NCI-H345 (cell line): ENCODE measurements at places on chromosomes 5 and 9.

DNA sequence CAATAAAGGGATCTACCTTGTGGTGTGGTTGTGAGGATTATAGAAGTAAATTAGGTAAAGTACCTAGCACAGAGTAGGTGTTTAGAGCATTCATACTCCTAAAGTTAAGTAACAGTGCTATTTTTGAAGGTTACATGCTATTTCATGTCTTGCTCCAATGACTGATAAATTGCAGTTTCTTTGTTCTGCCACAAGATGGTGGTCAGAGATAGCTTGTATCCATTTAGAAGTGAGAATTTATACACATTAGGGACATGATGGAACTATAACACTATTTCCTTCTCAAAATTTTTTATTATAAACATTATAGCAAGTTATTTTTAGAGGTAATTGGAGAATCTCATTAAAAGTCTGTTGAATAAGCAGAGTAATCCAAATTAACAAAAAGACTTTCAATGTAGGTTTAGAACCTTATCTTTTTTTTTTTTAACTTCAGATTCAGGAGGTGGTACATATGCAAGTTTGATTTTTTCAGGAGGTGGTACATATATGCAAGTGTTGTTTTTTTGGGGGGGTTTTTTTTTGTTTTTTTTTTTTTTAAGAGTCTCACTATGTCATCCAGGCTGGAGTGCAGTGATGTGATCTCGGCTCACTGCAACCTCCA, 17.1 kb downstream of the MTREX start:
- peak; percentile 16 for DNase-seq

- no peak for DNase-seq
These were observed 12.7 kb downstream of the NIPBL start for GRCh38 chr5:36889264-36889663.

DNA sequence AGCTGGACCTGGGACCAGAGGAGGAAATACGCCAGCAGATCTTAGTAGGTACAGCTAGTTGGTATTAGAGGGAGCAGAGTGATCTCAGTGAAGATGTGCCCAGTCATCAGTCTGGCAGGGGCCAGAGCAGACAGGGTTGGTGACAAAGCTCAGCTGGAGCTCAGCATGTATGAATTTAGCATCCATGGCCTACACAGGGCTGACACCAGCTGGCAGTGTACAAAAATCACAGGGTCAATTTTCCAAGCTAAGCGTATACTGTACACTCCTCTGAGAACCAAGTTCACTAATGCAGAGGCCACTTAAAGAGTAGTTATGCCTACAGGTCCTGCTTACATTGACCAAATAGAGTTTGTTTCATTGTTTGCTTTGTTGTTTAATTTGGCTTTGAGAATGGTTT, 146.6 kb downstream of the SLC24A2 start:
- peak; percentile 34 for DNase-seq

GRCh38 chr5:142813220-142813619, 43.0 kb downstream of the ARHGAP26 start:
- DNase-seq, result no peak

- no peak for DNase-seq
These were observed 69.1 kb upstream of the NREP start for GRCh38 chr5:111826064-111826463.

GRCh38 chr5:179417016-179417415, 71.8 kb upstream of the ADAMTS2 start:
- DNase-seq, result no peak

- no peak for DNase-seq
These were observed 63.9 kb downstream of the ARHGEF37 start for GRCh38 chr5:149645236-149645635.

DNA sequence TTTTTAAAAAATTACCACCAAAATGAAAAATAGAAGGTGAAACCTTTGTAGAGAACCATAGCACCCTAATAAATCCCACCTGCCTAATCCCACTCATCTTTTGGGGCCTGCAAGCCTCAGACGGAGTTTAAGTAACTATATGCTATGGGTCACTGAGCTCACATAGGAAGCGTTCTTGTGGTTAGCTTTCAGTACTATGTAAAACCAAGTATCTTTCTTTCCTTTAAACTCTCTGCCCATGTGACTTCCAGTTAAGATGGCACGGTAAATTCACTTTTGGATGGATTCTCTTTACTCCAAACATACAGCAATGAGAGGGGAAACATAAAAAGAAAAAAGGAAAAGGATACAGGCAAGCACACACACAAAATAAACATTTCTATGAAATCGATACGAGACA, 50.9 kb downstream of the FANCC start:
- DNase-seq, result no peak

GRCh38 chr5:159181152-159181551, 28.2 kb downstream of the RNF145 start:
- DNase-seq, result no peak

DNA sequence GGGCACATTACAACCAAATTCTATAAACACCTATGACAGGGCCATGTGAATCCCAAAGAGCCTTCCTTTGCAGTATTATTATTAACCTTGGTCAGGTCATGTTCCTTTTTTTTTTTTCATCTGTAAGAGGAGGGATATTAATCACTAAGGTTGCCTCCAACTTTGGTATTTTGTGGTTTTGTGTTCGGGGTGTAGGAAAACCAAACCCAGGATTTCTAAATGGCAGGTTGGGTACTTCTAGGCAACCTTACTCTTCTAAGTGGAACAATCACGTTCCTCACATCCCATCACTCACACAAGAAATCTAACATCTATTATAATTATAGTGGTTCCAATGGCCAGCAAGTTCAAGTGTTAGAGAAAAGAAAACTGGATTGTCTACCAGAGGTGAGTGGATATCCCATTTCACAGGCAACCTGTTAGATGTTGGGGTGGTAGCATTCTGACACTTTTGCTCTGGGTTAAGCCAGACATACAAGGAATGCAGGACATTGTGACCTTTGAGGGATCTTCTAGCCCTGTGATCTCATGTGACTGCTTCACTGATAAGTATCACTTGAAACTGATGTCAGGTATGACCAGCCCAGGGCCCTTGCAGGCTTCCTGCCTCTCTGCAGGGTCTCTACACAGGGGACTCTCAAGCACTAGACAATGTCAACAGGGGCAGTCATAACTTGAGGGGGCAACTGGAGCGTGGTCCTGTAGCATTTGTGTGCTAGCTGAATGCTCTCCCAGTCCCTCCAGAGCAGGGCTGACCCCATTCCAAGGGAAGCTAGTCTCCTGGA, 126.2 kb upstream of the VLDLR start:
- no peak for DNase-seq

DNA sequence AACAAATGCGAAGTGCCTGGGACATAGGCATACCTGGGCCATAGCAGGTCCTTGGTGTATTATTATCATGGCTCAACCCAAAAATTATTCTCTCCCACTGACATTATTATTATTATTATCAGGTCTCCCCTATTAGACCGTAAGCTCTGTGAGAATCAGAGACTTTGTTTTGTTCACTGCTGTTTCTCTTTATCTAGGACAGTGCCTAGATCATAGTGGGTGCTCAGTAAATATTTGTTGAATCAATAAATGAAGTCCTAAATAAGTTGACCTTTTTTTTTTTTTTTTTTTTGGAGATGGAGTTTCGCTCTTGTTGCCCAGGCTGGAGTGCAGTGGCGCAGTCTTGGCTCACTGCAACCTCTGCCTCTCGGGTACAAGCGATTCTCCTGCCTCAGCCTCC, 4.9 kb upstream of the TMEFF1 start:
- no peak for DNase-seq

- DNase-seq, result no peak
These were observed 77.4 kb upstream of the ADAMTS16 start for GRCh38 chr5:5062525-5063302.

GRCh38 chr5:1658665-1659064, 134.9 kb upstream of the LPCAT1 start:
- no peak for DNase-seq

DNA sequence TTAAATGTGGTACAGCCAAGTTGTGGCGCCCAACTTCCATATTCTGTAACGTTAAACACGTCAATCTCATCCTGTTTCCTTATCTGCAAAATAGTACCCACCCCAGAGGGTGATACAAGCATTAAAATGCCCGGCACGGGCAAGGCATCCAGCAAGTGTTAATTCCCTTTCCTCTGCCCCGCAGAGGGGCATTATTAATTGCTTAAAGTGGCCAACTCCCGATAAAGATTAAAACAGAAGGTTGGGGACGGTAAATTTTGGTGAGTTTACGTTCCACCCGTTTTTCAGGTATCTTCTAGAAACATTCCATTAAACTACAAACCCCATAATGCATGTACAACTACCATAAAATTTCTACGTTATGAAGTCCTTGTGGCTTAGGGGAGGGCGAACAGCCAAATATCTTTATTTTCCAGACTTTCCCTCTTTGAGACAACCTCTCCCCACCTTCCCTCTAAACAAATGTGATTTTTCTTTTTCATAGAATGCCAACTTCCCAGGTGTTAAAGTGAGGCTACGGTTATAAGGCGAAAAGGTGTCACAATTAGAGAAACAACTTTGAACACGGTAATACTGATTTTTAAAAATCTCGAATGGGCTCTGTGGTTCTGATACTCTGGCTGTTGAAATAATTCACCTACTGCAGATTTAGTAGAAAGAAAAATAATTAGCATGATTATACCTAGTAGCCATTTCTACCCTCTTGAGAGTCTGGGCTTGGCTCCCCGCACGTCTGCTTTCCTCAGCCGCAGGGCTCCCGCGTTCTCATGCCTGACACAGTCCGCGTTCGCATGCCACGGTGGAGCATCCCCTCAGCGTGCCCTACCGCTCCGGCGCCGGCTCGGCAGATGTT, 1.2 kb upstream of the GPBP1 start:
- no peak for DNase-seq

DNA sequence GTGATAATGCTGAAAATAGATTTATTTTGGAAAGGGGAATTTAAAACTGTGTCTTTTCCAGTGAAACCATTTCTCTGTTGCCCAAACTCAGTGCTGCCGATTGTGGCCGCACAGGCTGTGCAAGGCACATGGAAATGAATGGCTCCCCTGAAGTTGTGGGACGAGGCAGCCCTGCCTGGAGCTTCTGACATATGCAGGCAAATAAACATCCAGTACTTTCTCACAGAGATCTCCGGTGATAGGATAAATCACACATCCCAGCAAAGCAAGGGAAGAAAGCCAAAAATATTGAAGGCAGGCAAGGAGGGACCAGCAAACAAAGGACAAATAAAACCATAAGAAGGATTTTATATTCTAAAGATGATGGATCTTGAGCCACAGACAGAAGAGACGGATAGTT, 464.5 kb downstream of the MTRR start:
- no peak for DNase-seq

GRCh38 chr9:115636596-115636995, 517.0 kb upstream of the PAPPA start:
- DNase-seq, result no peak

DNA sequence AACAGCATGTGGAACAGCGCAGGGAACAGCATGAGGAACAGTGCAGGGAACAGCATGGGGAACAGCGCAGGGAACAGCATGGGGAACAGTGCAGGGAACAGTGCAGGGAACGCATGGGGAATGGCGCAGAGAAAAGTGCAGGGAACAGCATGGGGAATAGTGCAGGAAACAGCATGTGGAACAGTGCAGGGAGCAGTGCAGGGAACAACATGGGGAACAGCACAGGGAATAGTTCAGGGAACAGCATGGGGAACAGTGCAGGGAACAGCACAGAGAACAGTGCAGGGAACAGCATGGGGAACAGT, 2.0 kb downstream of the LCN8 start:
- DNase-seq, result no peak

- DNase-seq, result no peak
These were observed 17.8 kb upstream of the BTNL3 start for GRCh38 chr5:180970875-180971274.

DNA sequence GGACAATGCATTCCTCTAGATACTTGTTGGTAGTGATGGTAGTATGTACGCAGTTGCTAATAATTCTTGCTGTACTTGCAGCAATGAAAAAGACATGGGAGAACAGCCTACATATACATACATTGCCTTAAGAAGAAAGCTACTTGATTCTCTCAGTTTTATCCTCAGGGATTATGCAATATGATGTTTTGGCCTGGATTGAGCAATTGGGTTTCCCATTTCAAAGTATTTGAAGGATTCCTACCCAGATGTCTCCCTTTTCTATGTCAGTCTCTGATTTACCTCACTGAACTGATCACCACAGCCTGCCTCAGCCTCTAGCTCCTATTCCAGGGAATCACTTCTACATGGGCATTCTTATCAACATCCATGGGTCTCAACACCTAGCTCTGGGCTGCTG, 210.1 kb upstream of the CDH10 start:
- no peak for DNase-seq

DNA sequence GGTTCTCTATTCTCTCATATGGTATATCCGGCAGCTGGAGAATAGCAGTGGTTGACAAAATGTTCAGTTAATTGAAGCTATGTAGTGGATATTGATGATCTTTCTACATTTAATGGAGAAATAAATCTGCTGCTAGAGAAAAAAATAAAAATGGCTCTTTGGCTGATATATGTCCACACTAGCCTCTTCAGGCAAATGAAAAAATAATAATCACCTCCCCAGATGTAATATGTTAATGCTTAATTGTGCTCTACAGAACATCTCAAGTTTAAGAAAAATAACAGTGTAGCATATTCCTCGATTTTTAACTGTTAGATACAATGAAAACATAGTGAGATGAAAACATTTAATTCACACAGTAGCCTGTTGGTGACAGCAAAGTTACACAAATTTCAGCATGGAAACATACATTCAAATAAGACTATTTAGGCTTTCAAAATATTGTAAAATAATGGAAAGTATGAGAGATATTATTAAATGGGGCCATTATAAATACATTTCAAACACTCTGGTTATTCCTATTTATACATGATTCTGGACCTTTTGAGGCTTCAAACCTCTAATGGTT, 543.0 kb downstream of the MAT2B start:
- no peak for DNase-seq

GRCh38 chr5:89351222-89351621, 468.2 kb upstream of the MEF2C start:
- no peak for DNase-seq

- no peak for DNase-seq
These were observed 2.2 kb downstream of the ADGRV1 start for GRCh38 chr5:90560771-90561170.

DNA sequence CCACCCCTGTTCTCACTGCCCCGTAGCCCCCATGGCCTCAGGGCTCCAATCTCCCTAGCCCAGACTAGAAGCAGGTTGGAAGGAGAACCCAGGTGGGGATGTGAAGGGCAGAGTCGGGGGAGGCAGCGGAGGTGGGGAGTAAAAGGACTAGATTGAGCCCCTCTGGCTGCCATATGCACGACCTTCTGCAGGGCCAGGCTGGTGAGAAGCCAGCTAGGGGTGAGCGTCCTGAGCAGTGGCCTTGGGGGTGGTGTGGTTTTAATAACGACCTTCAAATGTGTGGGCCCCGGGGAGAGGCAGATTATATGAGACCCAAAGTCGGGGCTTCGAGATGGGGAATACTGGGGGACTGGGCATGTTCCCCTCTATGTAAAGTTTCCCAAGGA, 139.5 kb downstream of the C9orf50 start:
- no peak for DNase-seq
